ENCODE measurements at places on chromosomes 2 and 18.

DNA sequence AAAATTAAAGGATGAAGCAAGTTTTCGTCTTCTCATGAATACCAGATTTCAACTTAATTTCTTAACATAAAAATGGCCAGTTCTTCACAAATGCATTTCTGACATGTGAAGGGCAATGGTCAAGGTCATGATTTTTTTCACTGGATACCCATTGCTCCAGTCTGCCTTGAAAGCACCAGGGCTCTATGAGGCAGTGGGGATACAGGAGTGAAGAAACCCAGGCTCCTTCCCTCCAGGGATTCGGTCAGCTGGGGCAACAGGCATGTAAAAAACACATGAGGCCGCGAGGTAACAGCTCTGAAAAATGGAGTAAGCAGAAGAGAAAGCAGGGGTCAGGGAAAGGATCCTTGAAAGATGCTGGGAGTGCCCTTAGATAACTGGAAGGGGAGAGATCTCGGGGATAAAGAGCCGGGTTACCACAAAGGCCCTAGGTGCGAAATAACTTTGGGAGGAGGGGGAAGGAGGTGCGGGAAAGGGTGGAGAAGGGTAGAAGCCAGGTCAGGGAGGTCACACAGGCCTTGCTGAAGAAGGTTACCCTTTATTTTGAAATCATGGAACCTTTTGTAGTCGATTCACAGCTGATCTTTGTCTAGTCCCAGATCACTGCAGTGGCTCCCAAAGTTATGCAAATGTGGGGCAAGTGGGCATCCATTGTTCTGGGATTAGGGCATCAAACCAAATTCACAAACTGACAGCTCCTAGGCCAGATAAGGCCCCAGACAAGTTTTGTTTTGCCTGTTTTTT is 5.2 kb upstream of the SPRED2 start:
- no peak for DNase-seq

DNA sequence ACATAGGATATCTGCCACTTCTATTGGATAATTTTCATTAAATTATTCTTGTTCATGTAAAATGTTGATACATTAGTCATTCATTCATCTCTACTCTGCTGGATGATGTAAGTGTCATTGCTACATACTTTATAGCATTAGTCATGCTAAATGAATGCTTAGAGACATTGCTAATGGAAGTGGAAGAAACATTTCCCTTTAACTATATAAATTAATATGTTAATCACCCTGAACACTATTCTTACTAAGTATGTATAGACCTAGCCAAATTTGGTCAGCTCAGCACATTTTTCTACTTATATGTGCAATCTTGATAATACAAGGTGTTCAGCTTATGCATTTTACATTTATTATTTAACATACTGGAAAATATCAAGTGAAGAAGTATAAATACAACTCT is 160.2 kb downstream of the DPP4 start:
- DNase-seq: no peak

DNA sequence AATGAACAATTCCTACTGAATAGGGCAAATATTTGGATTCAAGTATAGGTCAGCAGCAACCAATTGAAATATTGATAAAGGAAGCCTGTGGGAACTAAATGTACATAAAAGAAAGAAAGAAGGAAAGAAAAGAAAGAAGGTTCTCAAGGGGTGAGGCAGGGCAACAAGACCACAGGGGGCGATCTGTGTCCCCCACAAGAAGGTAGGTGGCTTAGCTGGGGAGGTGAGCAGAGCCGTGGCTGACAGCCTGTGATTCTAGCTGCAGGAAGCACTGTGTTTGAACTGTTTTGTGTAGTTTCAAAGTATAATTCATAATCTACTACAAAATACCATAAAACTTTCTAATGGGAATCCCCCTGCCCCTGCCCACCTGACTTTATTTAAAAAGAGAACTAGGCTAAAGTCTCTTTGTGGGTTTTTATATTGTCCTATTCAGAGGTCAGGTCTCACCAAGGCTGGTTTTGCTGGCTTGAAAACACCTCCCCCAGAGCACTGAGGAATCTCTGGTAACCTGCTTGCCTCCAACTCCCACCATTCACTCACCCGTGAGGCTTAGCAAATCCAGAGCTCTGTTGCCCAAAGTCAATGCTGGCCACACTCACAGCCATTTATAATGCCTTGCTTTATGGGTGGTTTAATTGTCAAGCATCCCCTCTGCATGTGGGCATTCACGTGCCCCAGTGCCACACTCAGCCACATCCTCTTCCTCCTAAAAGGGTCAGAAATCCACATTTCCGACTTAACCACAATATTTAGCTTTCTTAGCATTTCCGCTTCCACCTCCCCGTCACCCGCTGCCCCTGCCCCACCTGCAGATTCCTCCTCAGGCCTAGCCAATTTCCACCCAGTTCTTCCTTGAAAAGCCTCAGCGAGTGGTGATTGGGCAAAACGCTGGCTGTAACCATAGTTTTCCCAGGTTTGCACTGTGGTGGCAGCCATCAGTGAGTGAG is 36.4 kb upstream of the LMAN1 start:
- DNase-seq: no peak

GRCh38 chr2:239648607-239649006 is 247.8 kb upstream of the HDAC4 start:
- DNase-seq: no peak

DNA sequence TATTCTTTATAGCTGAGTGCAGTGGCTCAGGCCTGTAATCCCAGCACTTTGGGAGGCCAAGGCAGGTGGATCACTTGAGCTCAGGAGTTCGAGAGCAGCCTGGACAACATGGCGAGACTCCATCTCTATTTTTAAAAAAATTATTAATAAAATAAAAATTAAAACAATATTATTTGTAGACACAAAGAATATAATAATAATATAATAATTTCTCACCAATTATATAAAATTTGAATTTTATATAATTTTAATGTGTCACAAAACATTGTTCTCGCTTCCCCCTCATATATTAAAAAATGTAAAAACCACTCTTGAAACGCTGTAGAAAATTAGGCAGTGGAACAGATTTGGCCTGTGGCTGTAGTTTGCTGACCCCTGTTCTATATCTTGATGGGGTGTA is 5.6 kb upstream of the KDM3A start:
- no peak for DNase-seq

- no peak for DNase-seq
Observed at GRCh38 chr18:67318651-67319050, 197.9 kb downstream of the DSEL start.

- DNase-seq: no peak
Observed at GRCh38 chr2:43880471-43880870, 41.7 kb downstream of the ABCG8 start.

DNA sequence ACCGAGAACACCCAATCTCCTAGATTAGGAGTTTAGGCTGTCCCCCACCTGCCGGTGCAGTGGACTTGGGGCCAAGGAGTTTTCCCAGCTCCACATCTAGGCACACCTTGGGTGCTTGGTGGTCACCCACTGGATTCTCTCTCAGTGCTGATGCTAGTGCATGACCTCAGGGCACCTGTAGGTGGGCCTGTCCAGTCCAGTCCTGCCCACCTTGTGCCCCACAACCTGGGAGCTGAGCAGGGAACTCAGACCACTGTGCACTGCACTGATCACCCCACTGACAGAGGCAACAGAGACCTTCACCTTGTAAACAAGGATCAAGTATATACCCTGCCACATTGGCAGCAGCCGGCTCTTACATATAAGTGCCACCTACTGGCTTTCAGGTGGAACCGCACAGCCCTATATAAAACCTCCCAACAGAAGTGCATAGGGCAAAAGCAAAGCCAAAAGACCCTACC is 12.7 kb upstream of the CDH19 start:
- no peak for DNase-seq

DNA sequence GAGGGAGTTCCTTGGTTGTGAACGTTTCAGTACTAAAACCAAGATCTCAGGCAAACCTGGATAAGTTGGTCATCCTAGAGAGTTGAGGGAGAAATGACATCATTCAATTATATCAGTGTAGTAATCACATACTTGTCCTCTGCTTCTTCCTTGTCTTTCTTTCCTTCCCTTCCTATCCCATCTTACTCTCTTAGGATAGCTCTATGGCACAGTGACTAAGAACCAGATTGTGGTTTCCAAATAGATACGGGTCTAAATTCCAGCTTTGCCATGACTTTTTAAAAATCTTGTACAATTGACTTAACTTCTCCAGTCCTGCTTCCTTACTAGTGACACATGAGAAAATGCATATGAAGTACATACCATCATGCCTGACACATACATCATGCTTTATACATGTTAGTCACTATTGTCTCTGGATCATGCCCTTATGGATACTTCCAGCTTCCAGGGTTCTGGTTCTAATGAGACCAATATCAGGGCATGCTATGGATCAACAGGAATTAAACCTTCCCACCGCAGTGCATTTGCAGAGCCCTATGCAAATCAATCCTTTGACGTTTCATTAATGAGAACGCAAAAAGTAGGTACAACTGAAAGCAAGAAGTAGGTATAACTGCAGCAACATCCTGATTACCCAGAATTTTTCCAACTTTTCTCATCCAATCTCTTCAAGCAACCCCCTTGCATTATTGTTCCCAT is 168.0 kb upstream of the KLF7 start:
- no peak for DNase-seq

GRCh38 chr2:219207134-219207883 is 727 bp downstream of the ZFAND2B start:
- no peak for DNase-seq

DNA sequence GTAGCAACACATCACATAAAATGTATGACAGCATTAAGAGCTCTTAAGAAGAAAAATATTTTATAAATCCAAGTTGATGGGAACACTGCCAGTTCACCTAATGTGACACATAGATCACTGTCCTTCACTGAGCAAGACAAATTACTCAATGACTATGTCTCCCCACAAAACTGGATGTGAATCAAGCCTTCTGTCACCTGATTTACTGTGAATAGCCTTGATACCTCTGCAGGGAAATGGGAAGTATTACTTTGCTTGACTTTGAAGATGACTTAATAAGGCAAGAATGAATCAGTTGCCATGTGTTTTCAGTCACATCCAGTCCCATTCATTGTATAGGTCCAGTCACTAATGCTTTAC is 94.6 kb downstream of the NYAP2 start:
- DNase-seq: no peak

DNA sequence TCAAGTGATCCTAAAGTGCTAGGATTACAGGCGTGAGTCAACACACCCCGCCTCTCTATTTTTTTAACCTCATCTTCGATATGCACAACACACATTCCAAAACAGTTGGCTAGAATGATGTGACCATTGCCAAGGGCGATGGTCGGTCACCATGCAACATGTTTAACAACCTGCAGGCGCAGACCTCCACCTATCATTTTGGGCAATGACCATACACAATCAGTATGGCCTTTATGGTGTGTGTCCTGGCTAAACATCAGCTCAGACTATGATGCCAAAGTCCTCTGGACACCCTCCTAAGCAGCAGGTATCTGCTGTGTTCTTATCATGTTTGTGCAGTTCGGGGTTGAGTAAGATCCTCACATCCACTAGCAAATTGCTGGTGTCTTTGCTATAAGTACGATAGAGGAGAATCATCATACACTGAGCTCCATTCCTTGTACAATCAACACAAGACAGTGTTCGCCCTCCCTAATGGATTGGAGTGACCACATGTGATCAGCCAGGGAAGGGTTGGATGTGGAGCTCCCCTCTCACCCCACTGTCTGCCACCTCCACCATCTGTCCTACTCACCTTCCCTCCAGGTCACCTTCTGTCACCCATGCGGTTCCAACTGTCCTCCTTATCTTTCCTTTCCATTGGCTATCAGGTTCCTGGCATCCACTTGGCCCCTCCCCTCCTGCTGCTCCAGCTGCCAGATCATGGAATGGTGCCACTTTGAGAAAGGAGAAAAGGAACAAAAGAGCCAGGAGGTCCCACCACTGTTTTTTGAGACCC is 7.9 kb upstream of the RNF152 start:
- no peak for DNase-seq

DNA sequence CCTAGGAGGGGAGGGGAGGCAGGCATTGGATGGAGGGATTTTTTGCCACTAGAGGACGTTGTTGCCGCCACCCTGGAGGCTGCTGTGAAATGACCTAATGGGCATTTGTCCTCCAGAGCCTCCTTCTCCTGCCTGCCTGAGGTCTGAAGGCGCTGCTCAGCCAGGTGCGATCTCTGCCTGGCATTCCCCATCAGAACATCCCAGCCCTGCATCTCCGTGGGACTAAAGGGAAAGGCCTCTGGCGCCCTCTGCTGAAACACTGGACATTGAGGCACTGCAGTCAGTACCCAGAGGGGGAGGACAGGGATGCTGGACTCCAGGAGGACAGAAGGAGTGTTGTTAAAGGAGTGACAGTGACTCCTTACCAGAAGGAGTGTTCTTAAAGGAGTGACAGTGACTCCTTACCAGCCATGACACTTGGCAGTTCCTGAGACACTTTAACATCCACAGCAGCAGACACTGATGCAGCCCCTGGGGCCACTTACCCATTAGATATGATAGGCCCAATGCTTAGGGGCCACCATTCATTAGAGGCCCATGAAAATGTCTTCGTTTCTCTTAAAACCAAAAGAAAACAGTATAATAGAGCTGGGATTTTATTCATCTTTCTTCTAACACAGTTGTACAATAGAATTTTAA is 17.0 kb downstream of the THNSL2 start:
- peak; percentile 40 for DNase-seq

- no peak for DNase-seq
Observed at GRCh38 chr2:166068981-166069380, 58.8 kb downstream of the SCN1A start.

GRCh38 chr2:195312662-195313061 is 344.4 kb upstream of the SLC39A10 start:
- DNase-seq: no peak

DNA sequence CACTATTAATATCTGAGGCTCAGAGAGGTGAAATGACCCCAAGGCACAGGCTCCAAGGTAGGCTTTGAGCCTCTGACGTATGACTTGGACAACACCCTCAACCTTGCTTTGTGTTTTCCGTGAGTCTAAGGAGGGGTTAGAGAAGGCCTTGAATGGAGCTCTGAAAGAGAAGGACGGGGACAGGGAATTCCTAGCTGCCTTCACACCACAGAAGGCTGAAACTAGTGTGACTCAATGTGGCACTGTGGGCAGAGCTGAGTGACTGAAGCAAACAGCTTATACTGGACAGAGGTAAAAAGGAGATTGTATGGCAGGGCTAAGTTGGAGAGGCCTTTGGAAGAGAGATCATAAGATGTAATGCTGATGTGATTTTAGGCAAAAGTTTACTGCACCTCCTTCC is 3.5 kb upstream of the NCK2 start:
- no peak for DNase-seq

DNA sequence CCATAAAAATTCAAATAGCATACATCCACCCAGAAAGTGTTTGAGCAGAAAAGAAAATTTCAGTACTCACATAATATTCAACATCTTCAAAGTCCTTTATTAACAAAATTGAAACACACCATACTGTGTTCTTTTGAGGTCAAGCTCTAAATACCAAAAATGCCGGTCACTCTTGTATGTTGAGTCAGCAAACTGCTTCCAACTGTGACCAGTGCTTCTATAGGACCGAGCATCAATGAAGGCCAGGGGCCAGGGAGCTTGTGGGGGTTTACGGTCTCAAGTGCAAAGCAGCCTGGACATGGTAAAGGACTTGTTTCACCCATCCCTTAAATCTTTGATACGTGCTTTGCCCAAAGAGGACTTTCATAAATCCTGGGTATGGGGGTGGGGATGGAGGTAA is 112.7 kb upstream of the REV1 start:
- no peak for DNase-seq

- no peak for DNase-seq
Observed at GRCh38 chr2:64622443-64623241, 31.1 kb downstream of the SERTAD2 start.

Data from D721Med (cell line).